ENCODE measurements at places on chromosomes 2 and 18.

DNA sequence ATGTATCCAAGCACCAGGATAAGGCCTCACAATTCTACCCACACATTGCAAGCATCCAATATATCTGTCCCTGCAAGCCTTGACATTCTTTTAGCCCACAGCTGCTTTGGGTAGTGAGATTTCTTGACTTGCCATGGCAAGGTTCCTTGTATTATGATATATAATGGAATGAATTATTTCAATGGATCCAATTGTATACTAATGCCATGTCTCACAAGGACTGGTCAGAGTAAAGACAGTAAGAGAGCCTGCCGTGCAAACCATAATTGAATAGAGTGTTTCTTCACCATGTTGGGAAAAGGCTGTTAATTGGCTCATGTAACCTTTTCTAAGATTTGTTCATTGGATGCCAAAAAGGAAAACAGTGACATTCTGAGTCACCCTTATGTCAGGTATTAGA lies 64.3 kb upstream of the RBBP8 start:
- DNase-seq: no peak

- no peak for DNase-seq
Observed at GRCh38 chr2:206083602-206084438, 2.2 kb downstream of the INO80D start.

- DNase-seq: no peak
Observed at GRCh38 chr18:55838841-55839240, 250.8 kb upstream of the TCF4 start.

DNA sequence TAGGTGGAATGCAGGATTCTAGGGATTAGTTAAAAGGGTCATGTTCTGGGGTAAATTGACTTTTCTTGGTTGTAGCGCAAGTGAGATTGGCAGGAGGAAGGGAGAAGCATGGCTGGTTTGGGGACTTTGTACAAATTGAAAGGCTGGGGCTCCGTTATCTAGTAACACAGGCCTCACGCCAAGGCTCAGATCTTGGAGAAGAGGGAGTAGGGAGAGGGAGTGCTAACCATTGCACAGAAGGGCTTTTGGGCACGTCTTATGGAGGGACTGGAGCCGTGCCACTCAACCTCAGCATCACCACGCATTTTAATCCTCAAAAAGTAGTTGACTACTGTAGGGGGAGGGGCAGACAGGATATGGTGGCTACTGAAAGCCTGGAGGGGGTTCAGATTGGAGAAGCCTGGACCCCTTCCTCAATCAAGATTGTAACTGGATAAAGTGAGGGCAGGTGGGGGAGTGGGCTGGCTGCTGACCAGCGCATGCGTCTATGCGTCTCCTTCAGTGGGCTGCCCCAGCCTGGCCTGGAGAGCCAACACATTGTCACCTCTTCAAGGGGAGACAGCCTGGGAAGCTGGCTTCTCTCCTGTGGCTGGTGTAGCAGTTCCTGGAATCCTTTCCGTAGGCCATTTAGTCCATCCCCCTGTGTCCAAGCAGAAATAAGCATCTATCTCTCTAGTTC lies 14.3 kb downstream of the IGFBP5 start:
- DNase-seq: no peak

DNA sequence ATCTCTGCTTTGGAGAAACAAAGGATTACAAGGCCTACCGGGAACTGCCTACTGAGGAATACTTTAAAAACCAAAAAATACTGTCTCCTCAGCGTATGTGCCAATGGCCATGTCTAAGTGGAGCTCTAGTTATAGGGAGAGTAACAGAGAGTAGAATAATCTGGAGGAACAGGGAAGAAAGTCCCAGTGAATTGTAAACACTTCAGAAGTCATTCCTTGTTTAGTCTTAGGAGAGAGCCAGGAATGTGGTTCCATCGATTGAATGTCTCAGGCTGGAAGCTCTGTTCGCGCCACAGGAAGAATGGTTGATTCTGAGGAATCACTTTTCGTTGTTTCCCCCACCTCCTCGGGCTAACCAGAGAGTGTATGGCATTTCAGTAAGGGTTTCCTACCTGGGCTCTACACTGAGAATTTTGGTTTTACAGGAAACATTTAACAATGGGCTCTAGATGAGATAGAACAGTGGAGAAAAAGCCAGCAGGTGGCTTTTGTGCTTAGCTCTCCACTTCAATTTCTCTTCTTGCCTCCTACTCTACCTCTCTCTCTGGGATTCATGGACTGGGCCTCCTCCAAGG lies 88.7 kb downstream of the ACVR1 start:
- DNase-seq: no peak

DNA sequence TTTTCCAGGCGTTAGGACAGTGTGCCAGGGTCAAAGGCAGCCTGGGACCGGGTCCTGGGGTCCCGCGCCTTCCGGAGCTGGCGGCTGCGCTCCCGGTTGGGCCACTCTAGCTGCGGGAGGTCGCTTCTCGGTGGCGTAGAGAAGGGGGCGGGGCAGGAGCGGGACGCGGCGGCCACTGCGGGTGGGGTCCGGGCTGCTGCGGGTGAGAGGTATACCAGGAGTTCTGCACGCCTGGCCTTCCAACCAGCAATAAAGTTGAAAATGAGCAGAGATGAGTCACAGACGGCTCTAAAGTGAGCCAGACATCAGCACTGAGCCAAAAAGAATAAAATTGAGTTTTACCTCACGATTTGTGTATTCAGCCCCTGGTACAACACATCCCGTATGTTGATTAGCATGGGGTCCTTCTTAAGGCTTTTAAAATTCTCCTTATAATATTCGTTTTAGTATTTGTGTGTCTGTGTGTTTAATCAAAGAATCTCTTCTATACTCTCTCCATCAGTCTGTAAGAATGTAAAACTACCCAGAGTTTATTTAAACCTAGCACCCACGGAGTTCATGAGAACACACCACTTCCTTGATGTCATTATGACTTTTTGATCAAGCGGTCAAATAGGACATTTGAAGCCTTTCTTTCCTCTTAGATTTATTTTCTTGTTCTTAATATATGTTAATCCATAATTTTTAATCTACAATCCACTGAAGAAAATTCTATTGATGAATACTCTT lies at the start of gene C1GALT1C1L:
TSS of gene C1GALT1C1L (minus strand) at position 108 of the 729 bp plus-strand sequence. CDS start at position 1, 107 bp downstream.
- peak; percentile 82 for DNase-seq

DNA sequence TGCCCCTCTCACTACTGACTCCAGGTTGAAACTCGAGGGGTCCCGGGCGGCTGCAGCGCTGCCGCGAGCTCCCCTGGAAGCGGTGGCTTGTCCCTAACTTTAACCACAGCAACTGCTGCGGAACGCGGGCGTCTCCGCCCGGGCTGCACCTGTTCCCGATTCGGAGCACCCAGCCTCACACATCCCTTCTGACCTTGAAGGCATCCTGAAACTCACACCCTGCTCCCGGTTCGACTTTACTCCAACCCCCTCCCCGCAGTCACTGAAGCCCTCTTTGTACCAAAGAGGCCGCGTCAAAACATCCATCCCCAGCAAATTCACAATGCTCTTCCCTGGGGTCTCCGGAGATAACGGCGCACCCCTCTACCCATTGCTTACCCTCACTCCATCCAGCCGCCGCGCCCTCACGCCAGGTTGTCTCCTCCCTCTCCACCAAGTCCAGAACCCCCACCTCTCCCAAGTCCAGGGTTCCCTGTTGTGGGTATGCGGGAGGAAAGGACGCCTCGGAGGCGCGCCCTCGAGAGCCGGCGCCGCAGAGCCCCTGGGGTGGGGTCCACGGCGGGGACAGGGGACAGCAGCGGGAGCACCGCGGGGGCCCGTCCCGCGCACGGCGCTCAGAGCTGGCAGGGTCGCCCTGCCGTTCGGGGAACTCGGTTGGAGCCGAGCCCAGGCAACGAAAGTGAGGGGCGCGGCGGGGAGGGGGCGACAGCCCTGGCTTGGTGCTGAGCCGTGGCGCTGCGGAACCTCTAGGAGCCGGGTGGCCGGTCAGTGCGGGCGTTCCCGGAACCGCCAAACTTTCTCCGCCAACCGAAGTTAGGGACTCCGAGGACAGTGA lies 934 bp downstream of the MYO5B start:
- no peak for DNase-seq

DNA sequence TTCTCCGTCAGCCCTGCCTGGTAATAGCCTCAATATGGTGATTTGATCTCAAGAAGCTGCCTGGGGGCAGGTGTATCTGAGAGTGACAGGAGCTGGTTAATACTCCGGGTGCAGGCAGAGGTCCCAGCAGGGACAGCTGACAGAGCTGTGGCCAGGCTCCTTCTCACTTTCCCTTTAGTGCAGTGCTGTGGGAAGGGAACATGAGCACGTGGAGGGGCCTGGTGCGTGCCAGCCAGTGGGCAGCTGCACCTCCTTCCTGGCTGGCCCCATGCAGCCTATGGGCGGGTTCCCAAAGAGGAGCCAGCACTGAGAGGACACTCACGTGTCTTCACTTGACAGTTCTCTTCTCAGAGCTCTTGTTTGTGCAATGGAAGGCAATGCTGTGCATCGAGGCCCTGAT lies 9.1 kb downstream of the CNNM4 start:
- DNase-seq: peak; percentile 84

DNA sequence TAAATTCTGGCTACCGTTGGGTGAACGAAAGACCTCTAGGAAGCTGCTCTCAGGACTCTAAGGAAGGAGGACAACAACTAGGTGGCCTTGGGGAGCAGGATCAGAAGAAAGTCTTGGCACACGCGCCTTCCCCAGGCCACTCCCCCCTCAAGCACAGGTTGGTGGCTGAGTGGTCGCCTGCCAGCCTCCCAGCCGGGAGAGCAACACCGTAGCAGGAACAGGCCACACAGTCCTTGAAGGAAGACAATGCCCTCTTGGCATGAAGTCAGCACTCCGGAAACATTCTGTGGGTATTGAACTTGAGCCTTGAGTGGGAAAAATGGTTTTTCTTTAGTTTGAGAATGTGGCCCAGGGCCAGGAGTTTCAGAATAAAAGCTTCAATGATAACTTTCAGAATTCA lies 87.4 kb upstream of the AGAP1 start:
- DNase-seq: no peak

- DNase-seq: no peak
Observed at GRCh38 chr2:203580844-203581243, 45.7 kb upstream of the RAPH1 start.

DNA sequence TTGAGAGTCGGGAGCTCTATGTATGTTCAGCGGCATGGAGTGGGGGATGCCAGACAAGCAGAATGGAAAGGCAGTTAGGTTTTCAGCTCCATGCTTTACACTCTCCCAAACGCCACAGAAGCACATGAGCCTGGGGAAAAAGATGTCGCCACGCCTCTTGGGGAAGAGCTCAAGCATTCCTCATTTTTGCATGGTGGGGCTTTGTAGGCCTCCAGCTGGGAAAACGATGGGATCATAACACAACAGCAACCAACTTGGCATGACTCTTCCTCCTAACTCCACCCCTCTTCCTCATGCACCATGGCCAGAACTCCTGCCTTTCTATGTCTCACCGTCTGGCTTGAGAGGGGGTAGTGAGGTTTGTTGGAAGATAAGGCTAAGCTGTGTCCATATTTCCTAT lies 102.6 kb downstream of the PAX3 start:
- DNase-seq: no peak

GRCh38 chr18:45197526-45197970 lies 417.7 kb upstream of the SLC14A2 start:
- no peak for DNase-seq

- DNase-seq: no peak
Observed at GRCh38 chr2:105103481-105103880, 65.6 kb downstream of the MRPS9 start.

GRCh38 chr2:127589841-127590240 lies 54.4 kb downstream of the MYO7B start:
- no peak for DNase-seq

DNA sequence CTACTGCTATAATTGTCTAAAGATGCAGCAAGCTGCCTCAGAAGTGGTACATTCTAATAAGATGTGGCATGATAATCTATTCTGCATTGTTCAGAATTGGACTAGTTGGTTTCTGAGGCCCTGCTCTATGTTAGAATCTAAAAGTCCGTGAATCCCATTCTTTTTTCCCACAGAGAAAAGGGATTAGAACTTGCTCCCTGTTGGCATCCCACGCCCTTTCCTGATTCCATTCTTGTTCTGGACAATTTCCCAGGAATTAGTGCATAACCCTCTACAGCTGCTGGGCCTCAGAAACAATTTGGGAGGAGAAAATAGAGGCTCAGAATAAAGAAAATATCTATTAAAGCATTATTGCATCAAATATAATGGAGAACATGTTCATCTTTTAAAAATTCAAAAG lies 282.7 kb downstream of the NRXN1 start:
- no peak for DNase-seq
